ENCODE measurements at places on chromosomes 6 and 20. TPM values are rescaled to one million over a fixed set of nuclear protein-coding genes. Genes with fewer than 3 reads are reported as not detected.

GRCh38 chr20:34150306-34151000 is 38.4 kb upstream of the EIF2S2 start:
- no peaks in the 10 kb centered on the region for H3K36me3 ChIP-seq
- no peak overlapping the region for H3K27ac ChIP-seq

DNA sequence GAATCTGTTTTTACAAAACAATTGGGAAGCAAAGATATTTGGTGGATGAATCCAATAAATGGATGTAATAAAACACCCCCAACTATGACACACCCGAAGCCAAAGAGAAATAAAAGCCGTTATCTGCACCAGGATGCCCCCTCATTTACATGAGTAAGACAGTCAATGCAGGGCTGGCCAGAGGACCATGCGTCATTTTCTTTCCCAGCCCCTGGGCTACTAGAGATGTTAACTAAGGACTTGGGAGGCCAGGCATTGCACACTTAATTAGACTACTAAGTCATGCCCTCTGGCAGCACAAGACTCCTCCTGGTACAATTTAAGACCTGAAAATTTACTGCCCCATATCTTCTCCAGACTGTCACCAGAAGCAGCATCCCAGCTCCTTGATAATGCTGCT is 3.2 kb downstream of the LEMD2 start:
- no peaks in the 10 kb centered on the region for H3K27me3 ChIP-seq
- peaks cover 6% of the 10 kb centered on the region for H3K4me1 ChIP-seq
- no peaks in the 10 kb centered on the region for H3K36me3 ChIP-seq
- no peak overlapping the region for H3K4me3 ChIP-seq

- no peaks in the 10 kb centered on the region for H3K4me1 ChIP-seq
- H3K36me3 ChIP-seq = no peaks in the 10 kb centered on the region
- DNase-seq = no peak
Measured at GRCh38 chr6:2542101-2542857, 208.4 kb downstream of the MYLK4 start.

GRCh38 chr6:163670336-163670735 is 255.8 kb downstream of the QKI start:
- H3K27me3 ChIP-seq = peaks cover 2% of the 10 kb centered on the region
- H3K36me3 ChIP-seq = no peaks in the 10 kb centered on the region
- H3K4me3 ChIP-seq = no peak overlapping the region

DNA sequence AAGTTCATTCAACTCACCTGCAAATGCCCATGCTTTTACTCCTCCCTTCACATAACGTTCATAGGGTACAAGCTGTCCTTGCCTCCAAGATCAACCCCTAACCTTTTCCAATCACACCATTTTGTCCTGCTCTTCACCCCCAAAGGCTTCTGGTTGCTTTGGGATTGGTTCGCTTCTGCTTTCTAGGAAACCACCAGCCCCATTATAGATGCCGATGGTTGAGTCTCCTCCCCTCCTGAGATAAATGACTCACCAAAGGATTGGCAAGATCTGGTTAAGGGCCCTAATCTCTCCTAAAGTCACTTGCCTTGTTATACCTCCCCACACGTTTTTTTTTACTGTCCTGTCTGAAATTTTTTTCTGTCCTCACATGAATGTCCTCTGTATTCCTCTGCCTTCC is 311.4 kb downstream of the HACE1 start:
- no peaks in the 10 kb centered on the region for H3K27me3 ChIP-seq
- H3K36me3 ChIP-seq = no peaks in the 10 kb centered on the region
- H3K4me1 ChIP-seq = no peaks in the 10 kb centered on the region
- H3K4me3 ChIP-seq = no peak overlapping the region
- DNase-seq = no peak

GRCh38 chr20:20085071-20085470 is 32.7 kb downstream of the CFAP61 start:
- no peaks in the 10 kb centered on the region for H3K4me1 ChIP-seq
- no peaks in the 10 kb centered on the region for H3K36me3 ChIP-seq
- DNase-seq = no peak
- peak overlapping the region; percentile 82 for H3K27ac ChIP-seq
- no peaks in the 10 kb centered on the region for H3K27me3 ChIP-seq

DNA sequence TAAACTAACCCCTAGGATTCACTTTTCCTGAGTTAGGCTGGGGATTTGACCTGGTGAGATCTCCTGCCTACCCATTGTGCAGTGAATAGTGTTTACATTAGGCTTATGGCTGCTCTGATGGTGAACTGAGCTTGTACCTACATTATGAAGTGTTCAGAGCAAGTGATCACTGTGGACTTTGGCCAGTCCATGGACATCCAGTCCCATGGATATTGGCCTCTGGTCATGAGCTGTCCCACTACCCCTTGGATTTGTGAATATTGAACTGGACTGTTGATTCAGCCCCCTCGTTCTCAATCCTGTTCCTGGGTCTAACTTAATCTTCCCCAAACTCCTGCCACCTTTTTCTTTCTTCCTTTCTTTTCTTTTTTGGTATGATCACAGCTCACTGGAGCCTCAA is 13.8 kb downstream of the ASIP start:
- no peaks in the 10 kb centered on the region for H3K4me1 ChIP-seq
- no peak for DNase-seq
- H3K27me3 ChIP-seq = no peaks in the 10 kb centered on the region
- no peak overlapping the region for H3K27ac ChIP-seq
- H3K4me3 ChIP-seq = no peak overlapping the region
- no peaks in the 10 kb centered on the region for H3K36me3 ChIP-seq

DNA sequence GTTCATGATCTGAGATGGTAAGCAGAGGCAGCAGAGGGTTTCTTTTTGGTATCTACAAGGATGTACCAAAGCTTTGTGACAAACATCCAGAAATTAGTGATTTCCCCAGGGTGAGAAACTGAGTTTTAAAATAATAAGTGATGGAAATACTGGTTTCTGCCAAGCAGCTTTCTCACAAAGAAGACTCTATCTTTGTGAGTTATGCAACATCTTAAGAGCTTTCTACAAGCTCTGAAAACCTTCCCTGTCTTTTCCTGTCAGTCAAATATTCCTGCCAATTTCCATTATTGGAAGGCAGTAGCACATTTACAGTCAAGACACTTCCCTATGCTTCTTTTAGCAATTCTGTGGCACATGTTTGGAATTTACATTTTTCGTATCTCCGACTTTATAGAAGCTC is 264.7 kb upstream of the SPTLC3 start:
- no peak for DNase-seq
- H3K27ac ChIP-seq = no peak overlapping the region
- H3K4me1 ChIP-seq = no peaks in the 10 kb centered on the region

- no peaks in the 10 kb centered on the region for H3K36me3 ChIP-seq
- H3K4me3 ChIP-seq = no peak overlapping the region
- H3K27me3 ChIP-seq = no peaks in the 10 kb centered on the region
- DNase-seq = no peak
Measured at GRCh38 chr6:13289789-13290318, 38.5 kb downstream of the TBC1D7 start.

- DNase-seq = no peak
- no peak overlapping the region for H3K4me3 ChIP-seq
- no peaks in the 10 kb centered on the region for H3K36me3 ChIP-seq
- H3K4me1 ChIP-seq = no peaks in the 10 kb centered on the region
- H3K27ac ChIP-seq = no peak overlapping the region
Measured at GRCh38 chr6:127058027-127058426, 60.4 kb upstream of the RSPO3 start.

- DNase-seq = no peak
- no peaks in the 10 kb centered on the region for H3K4me1 ChIP-seq
- H3K27me3 ChIP-seq = peaks cover 2% of the 10 kb centered on the region
- H3K36me3 ChIP-seq = no peaks in the 10 kb centered on the region
Measured at GRCh38 chr6:30979141-30979540, 4.4 kb upstream of the MUC21 start.

- H3K4me1 ChIP-seq = no peaks in the 10 kb centered on the region
- no peak for DNase-seq
- no peaks in the 10 kb centered on the region for H3K27me3 ChIP-seq
- no peak overlapping the region for H3K4me3 ChIP-seq
- H3K36me3 ChIP-seq = peaks cover 3% of the 10 kb centered on the region
Measured at GRCh38 chr6:36224918-36225461, 28.4 kb downstream of the BRPF3 start.

DNA sequence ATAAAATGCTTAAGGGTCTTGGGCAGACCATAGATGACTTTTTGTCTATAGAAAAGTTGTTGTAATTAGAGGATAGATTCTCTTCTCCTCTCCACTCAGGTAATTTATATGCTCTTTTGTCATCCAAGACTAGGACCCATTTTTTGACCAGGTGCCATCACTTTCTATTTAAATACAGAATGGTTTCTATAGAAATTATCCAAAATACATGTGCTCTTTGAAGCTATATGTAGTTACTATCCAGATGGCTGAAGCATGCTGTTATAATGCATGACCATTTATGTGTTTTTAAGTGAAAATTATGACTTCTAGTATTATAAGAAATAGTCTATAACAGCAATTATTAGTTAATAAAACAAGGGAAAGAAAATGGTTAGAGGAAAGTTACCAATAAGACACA is 3.0 kb upstream of the MLIP start:
- no peak overlapping the region for H3K27ac ChIP-seq
- no peak overlapping the region for H3K4me3 ChIP-seq
- no peaks in the 10 kb centered on the region for H3K36me3 ChIP-seq
- no peaks in the 10 kb centered on the region for H3K4me1 ChIP-seq
- DNase-seq = no peak

DNA sequence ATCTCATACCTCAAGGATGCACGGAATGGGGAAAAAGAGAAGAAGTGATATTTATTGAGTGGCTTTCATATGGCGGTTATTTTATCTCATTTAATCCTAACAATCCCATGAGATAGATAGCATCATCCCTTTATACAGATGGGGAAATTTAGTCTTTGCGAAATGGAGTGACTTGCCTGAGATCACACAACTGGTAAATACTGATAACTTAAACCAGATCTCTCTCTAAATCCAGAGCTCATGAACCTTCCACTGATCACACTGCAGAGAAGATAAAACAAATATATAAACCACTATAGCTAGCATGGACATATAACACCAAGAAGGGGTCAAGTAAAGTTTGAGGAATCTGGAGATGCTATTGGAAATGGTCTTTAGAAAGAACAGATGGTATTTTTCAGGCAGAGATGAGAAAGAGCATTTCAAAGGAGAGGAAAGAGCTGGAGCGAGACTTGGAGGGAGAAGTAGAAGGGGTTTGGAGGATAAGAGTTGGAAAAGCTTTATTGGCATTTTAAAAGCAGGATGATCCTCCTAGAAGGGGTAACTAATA is 139.8 kb upstream of the TNFAIP3 start:
- DNase-seq = no peak
- no peak overlapping the region for H3K4me3 ChIP-seq
- no peak overlapping the region for H3K27ac ChIP-seq
- no peaks in the 10 kb centered on the region for H3K4me1 ChIP-seq
- H3K36me3 ChIP-seq = no peaks in the 10 kb centered on the region

CCN2 gene
- 1,507 TPM for total RNA-seq

STX11 gene
- total RNA-seq = 6.5 TPM

B3GALT4 gene
- 14.3 TPM for total RNA-seq

DACT2 gene
- not detected for total RNA-seq

ADGRB3 gene
- total RNA-seq = 5.4 TPM

BPIFB1 gene
- total RNA-seq = not detected

Data from aorta (tissue), 5 donors.